Right renal pelvis (tissue), 4 donors: ENCODE measurements at places on chromosomes 5 and 9. TPM values are rescaled to one million over a fixed set of nuclear protein-coding genes. Genes with fewer than 3 reads are reported as not detected.

GRCh38 chr5:72531496-72532190 lies 24.4 kb upstream of the ZNF366 start:
- DNase-seq, result no peak

GRCh38 chr5:178236679-178237078 lies 4.1 kb upstream of the PHYKPL start:
- DNase-seq, result no peak

- no peak for DNase-seq
Observed at GRCh38 chr9:81665322-81665871, 23.9 kb downstream of the TLE1 start.

DNA sequence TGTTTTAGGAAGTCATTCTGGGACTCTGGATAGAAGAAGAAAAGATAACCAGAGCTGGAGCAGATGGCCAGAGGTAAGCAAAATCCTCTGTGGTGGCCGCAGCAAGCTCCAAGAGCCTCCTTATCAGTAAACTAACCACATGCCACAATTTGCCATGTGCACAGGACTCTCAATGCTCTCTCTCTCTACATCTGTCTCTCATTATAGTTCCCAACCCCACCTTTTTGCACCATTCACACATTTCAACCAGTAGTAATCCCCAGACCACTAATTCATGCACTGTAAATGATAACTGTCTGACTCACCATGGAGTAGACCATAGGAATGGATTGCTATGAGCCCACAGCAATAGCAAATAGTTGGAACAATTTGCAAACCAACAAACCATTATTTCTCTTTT lies 526.1 kb downstream of the TLR4 start:
- no peak for DNase-seq

DNA sequence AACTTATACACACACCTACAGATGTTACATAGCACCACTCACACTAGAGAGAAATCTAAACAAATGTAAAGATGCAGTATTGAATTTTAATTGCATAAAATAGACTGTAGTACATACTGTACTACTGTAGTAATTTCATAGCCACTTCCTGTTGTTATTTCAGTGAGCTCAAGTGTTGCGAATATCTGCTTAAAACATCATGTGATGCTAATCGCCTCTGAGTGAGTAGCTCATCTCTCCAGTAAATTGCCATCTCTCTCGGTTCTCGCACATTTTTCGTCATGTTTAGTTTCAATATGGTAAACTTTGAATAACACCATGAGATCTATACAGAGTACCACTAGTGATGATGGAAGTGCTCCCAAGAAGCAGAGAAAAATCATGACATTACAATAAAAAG lies 22.0 kb upstream of the ARHGEF28 start:
- DNase-seq, result no peak

DNA sequence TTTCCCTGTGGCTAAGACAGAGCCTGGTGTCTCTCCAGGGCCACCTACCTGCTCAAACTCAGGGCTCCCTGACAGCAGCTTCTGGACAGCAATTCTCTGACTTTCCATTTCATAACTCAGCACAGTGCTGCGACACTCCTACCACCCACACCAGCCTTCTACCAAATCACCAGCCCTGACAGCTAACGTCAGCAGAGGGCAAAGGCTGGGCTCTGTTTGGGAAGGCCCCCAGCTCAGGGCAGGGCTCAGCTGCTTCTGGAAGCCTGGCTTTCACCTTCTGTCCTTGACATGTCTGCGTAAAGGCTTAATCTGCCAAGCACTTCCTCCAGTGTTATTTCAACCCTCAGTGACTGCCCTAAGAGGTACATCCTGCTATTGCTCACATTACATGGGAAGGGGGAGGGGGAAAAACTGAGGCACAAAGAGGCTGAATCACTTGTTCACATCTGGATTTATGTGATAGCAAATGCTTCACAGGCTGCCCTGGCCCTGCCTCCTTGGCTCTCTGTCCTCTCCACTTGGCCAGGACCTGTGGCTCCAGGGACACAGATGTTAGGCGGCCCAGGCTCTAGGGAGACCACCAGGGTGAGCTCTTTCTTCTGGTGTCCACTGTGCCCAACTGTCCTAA lies 102.5 kb upstream of the PANK3 start:
- DNase-seq, result no peak

Gene TAF1L
- 0.10 TPM for polyA plus RNA-seq

Gene TAF11L10
- not detected for polyA plus RNA-seq

Gene CYFIP2
- 106 TPM for polyA plus RNA-seq

Gene ACSL6
- 1.8 TPM for polyA plus RNA-seq

Gene GPSM1
- 33.3 TPM for polyA plus RNA-seq

Gene MLANA
- 1.4 TPM for polyA plus RNA-seq

Gene STPG3
- 1.7 TPM for polyA plus RNA-seq
